ENCODE measurements at places on chromosomes 11 and 22.

- no peak for DNase-seq
Measured at GRCh38 chr11:27770576-27770975, 70.3 kb upstream of the BDNF start.

- DNase-seq: no peak
Measured at GRCh38 chr11:62013537-62014476, 46.4 kb upstream of the FTH1 start.

- no peak for DNase-seq
Measured at GRCh38 chr22:41350087-41350486, 31.7 kb upstream of the TEF start.

DNA sequence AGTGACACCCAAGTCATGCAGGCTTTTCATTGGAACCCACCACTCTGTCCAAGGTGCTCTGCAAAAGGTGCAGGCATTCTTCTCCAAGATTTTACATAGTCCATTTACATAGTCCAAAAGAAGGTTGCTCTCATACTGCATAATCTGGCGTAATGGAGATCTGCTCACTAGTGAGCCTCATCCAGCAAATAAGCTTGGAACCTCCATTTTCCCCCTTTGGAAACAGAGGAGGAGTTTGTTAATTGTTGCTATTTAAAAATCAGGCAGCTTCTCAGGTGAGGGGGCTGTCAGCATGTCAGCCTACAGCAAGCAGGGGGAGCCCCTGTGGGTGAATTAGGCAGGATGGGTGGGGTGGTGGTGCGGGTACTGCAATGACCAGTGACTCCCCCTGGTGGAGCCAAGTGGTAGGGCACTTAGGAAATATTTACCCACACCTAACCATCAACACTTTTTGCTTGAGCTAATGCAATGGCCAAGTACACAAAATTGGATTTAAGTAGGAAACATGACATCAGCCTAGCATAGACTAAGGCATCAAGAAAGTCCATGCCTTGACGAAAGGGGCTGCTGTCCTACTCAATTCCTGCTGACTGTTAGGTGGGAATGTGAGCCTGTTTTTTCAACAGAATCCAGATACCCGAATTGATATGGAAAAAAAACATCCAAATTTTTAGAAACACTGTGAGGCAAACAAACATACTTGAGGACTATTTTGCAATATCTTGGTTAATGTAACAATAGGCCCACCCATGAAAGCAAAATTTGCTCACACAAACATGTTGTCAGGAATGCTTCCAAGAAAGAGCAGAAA lies 64.5 kb downstream of the AMBRA1 start:
- DNase-seq: no peak

DNA sequence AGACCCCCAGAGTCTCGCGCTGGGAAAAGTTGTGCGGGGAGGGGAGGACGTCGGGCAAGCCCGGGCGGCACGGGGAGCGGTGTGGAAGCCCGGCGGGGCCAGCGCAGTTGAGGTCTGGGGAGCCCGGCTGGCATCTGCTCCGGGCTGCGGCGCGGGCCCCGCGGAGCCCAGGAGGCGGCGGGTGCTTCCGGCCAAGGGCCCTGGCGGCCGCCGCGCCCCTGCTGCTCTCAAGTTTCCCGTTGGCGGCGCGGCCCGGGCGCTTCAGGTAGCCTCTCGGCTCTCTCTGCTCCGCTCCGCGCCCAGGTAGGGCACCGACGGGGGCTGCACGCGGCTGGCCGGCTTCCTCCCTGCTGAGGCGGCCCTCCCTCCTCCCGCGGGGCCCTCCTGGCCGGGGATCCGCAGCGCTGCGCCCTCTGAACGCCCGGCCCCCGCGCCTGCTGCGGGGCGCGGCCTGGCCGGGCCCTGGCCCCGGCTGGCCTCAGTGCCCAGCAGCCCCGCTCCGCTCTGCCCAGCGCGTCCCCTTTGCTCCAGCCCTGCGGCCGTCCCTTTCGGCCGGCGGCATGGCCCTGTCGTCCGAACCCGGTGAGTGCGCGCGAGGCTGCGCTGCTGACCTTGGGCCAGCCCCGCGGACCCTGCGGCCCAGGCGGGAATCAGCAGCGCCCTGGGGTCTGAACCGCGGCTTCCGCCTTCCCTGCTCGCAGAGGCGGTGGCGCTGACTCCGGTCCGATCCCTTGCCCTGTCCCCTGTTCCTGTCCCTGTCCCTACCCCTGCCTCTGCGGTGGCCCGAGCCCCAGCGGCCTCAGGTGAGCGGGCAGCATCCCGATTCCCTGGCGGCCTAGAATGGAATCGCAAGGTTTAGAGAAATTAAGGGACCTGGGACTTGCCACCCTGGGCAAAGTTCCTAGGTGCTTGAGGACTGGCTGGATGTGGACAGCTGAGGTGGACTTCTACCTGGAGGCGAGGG lies 4.3 kb upstream of the AMPD3 start:
- DNase-seq: peak; percentile 32
